Stimulated activated CD8-positive, alpha-beta memory T cell treated with anti-CD3 and anti-CD28 coated beads, Interleukin-4, amount 100 ng/mL, for 4 hours (primary cell): ENCODE measurements at places on chromosomes 7 and 10.

DNA sequence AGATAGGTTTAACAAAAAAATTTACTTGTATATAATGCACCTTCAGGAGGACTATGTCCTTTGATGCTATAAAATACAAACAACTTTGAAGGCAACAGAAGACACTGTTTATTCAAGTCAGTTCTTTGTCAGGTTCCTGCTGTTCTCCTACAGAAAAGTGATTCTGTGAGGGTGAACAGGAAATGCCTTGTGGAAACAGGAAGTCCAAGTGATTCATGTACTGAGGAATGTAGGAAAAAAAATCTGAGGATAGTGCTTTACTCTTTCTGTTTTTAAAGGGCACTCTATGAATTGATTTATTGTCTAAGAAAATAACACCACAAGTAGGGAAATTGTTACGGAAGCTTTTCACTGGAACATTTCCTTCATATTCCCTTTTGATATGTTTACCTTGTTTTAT is 171.9 kb downstream of the HDAC9 start:
- DNase-seq, result no peak

- no peak for DNase-seq
Measured at GRCh38 chr10:121051696-121052279, 200.6 kb downstream of the WDR11 start.

- no peak for DNase-seq
Measured at GRCh38 chr7:27781188-27781587, 41.2 kb downstream of the TAX1BP1 start.

- DNase-seq, result no peak
Measured at GRCh38 chr10:121059351-121059750, 208.2 kb downstream of the WDR11 start.

DNA sequence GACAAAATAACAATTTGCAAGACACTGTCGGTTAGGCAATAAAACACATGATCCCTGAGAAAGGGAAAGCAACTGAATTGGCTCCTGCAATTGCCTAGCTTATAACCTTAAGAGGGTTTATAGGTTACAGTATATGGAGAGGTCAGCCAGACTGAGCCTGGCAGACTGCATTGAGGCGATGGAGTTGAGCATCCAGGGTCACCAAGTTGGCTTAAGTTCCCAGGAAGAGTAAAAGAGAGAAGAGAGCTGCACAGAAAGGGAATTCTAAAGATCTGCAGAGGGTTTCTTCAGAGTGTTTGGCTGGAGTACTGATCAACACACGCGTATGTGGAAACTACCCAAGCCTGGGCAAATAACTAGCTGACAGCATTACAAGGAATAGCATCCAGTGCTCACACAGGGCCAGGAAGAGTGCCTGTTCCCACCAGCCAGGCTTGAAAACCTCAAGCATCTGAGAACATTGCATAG is 11.2 kb downstream of the ANKMY2 start:
- DNase-seq, result no peak

GRCh38 chr7:41108821-41109220 is 594.1 kb downstream of the INHBA start:
- DNase-seq, result no peak

- no peak for DNase-seq
Measured at GRCh38 chr7:55280031-55280454, 85.1 kb upstream of the LANCL2 start.

- no peak for DNase-seq
Measured at GRCh38 chr7:77465256-77465655, 49.1 kb upstream of the GSAP start.

- no peak for DNase-seq
Measured at GRCh38 chr10:33461295-33461640, 126.8 kb upstream of the NRP1 start.

DNA sequence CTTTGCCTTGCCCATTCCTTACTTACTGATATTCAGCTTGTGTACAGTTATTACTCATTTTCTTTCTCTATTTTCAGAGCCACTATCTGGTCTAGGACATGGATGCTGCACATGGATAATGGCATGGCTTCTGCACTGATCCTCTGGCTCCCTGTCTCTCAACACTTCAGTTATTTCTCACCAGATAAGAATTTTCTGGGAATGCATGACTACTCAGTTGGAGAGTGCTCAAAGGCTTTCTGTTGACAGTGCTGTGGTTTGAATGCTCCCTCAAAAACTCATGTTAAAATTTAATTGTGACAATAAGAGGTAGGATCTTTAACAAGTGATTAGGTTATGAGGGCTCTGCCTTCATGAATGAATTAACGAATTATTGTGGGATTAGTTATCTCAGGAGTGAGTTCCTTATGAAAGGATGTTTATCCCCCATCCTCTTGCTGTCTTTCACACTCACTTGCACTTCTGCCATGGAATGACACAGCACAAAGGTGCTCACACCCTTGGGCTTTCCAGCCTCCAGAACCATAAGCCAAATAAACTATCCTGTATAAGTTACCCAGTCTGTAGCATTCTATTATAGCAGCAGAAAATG is 16.1 kb upstream of the PIK3CG start:
- no peak for DNase-seq

GRCh38 chr10:98296524-98296923 is 28.5 kb upstream of the LOXL4 start:
- DNase-seq, result no peak

GRCh38 chr7:114133717-114134116 is 214.9 kb upstream of the PPP1R3A start:
- no peak for DNase-seq

GRCh38 chr10:43313901-43314300 is 47.0 kb upstream of the RASGEF1A start:
- no peak for DNase-seq

GRCh38 chr7:90777041-90777440 is 180.9 kb downstream of the CDK14 start:
- no peak for DNase-seq

DNA sequence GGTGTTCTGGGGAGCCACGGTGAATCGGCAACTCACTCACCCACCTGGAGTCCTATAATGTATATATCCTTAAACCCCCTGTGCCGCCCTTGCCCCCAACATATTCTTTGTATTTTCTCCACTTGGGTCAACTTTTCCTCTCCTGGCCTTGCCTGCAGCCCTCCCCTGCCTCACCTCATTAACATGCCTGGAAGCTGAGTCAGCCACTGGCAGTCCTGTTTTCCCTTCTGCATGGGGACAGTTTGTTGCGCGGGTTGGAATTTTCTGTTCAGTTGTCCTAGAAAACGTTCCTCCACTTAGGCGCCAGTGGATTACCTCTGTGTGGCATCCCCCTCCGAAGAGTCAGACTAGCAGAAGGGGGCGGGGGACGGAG is 97.4 kb downstream of the C10orf105 start:
- DNase-seq, result no peak

DNA sequence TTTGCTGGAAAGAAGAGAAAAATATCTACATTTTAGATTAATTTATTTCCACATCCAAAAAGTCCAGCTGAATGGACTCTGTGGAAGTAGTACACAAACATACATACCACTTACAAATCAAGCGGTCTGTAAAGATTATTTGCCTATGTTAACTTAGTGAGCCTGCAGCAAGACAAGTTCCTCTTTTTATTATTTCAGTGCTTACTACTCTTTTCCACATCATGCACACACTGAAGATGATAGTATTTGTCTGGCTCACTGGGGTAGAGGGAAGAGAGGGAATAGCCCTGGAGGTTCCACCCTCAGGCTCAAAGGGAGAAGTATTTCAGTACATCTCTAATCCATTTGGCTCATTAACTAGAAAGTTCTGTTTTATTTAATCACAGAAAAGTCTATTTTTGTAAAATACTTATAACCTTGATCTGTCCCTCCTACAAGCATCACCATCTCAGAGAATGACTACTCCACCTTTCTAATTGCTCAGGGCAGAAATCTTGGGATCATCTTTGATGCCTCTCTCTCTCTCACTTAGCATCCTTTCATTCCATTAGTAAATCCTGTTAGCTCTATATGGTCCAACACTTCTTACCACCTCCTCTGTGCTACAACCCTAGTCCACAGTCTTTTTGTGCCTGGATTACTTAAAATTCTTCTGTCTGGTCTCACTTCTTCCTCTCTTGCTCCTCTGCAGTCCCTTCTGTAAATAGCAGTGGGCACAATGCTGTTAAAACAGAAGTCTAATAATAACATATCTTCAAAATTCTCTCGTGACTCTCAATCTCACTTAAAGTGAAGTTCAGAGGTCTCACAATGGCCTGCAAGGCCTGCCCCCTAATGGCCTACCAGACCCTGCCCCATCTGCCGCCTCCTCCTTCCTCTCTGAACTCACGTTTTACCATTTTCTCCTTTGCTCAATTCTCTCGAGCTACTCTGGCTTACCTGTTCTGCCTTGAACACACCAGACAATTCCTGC is 64.3 kb upstream of the CCDC6 start:
- DNase-seq, result no peak

GRCh38 chr7:2307690-2308107 is 6.5 kb downstream of the SNX8 start:
- no peak for DNase-seq

DNA sequence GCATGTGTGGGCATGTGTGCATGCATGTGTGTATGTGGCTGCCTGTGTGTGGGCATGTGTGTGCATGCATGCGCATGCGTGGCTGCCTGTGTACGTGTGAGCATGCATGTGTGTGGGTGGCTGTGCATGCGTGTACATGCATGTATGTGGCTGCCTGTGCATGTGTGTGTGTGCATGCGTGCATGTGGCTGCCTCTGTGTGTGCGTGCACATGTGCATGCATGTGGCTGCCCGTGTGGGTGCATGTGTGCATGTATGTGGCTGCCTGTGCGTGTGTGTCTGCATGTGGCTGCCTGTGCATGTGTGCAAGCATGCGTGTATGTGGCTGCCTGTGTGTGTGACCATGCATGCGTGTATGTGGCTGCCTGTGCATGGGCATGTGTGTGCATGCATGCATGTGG is 217.2 kb downstream of the ELFN1 start:
- DNase-seq, result no peak

GRCh38 chr10:84097787-84098353 is 41.4 kb upstream of the GHITM start:
- no peak for DNase-seq

DNA sequence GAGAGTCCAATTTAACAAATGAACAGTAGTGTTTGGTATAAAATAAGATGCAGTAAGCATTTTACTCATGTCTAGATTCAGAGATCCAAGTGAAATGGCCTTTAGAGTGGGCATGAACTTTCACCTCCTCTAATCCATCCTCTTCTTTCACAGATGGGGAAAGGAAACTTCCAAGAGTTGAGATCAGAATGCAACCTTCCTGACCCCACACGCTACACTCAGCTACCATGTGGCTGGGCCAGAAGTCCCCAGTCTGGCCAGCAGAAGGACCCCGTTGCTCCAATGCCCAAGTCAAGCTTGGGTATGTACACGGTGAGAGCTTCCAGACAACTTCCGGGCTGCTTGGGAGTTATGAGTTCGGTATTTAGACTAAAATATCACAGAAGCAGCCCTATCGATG is 228.0 kb downstream of the ELMO1 start:
- no peak for DNase-seq

DNA sequence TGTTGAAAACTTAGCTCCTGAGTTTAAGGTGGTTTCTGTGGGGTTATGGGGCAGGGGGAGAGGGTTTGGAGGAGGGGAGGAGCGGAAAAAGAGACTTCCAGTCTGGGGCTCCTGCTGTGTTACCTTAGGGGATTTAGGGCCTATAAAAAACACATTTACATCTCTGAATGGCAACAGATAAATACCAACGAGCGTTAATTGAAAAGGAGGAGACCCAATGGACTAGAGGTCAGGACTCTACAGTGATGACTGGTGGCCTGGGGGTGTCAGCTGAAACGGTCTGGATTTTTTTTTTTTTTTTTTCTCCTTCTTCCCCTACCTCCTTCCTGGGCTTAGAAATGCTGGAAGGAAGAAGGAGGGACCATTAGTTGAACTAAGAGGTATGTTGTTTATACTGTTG is 47.4 kb downstream of the AUTS2 start:
- no peak for DNase-seq

DNA sequence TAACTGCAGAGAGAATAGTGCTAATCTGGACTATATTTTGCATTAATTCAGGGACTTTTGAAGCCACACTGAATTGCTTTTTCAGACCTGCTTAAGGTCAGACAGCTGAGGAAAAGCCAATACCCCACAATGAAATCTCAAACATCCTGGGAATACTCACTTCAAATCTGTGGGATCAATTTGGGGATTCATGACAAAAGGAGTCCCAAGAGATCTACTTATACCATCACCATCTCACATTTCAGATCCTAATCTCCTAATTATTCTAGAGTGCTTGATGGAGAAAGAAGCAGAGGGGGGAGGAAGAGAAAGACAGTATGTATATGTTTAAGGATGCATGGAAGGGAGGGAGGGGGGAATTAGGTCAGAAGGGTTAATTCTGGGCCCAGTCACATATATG is 202.2 kb downstream of the CACNA2D1 start:
- no peak for DNase-seq

- no peak for DNase-seq
Measured at GRCh38 chr10:500876-501275, 188.6 kb downstream of the DIP2C start.

DNA sequence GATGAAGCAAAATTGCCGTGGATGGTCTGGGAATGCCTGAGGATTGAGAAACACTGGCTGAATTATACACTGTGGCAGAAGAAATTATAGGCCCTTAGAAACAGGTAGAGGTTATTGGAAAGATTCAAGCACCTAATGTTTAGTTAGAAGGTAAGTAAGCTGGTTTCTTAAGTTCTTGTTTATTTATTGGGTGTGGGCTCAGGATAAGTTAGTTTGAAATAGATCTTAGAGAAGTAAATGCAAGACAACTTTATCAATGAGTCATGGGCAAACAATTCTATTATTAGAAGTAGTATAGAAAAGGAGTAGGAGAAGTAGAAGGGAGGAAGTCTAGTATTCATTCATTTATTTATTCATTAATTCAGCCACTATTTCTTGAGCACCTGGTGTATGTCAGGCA is 96.5 kb downstream of the KAT6B start:
- no peak for DNase-seq

DNA sequence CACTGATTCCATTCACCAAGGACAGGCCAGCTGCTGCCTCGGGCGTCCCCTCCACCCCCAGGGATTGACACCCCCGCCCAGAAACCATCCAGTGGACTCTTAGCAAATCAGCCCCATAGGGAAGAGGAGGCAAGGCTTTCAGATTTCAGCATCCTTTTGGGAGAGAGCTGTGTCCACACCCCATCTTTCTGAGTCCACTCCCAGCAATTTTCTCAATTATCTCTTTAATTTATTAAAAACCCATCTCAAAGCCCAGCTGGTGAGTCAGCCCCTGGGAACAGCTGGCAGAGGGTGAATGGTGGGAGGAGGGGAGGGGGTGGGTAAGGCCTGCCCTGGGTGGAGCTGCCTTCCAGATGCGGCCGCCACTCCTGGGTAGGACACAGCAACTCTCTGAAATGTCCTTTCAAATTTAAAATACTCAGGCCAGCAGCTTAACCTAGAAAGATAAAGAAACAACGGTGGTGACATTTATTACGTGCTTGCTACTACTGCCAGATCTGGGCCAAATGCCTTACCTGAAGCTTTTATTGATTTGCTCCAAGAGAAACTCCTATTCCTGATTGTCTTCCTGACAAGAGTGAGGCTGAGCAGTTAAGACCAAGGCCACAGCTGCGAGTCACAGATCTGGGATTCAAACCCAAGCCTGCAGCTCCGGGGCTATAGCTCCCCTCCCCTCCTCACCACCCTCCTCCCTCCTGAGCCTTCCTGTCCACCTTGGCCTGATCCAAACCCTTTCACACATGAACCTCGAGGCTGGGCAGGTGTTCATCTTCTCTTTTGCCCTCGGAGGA is 120.4 kb downstream of the RGS10 start:
- no peak for DNase-seq
